CD4-positive, alpha-beta T cell treated with Interleukin-17A for 4 hours (primary cell): ENCODE measurements at places on chromosomes 11 and 22.

DNA sequence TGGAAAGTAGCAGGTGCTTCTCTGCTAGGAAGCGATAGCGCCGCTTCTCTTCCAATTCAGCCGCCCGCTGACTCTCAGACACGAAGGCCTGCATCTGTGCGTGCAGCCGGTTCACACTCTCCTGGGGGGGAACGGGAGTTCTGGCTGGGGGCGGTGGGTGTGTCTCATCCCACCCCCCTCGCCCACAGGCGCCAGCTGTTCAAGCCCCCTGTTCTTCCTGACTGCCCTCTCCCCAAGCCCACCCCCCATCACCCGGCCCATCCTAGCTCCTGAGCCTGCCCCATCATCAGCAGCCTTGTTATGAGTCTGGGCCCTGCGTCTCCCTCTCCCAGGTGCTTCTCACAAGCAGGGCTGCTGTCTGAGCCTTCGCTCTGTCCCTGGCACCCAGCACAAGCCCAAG is 13.1 kb upstream of the SLC16A8 start:
- DNase-seq, result no peak

GRCh38 chr11:441418-442274 is at the start of gene ANO9:
Gene ANO9 (minus strand): TSS chr11:442011. CDS start chr11:441926, 85 bp downstream.
- DNase-seq, result peak; percentile 80

- no peak for DNase-seq
These were observed 42.7 kb downstream of the GDPD5 start for GRCh38 chr11:75482931-75483469.

DNA sequence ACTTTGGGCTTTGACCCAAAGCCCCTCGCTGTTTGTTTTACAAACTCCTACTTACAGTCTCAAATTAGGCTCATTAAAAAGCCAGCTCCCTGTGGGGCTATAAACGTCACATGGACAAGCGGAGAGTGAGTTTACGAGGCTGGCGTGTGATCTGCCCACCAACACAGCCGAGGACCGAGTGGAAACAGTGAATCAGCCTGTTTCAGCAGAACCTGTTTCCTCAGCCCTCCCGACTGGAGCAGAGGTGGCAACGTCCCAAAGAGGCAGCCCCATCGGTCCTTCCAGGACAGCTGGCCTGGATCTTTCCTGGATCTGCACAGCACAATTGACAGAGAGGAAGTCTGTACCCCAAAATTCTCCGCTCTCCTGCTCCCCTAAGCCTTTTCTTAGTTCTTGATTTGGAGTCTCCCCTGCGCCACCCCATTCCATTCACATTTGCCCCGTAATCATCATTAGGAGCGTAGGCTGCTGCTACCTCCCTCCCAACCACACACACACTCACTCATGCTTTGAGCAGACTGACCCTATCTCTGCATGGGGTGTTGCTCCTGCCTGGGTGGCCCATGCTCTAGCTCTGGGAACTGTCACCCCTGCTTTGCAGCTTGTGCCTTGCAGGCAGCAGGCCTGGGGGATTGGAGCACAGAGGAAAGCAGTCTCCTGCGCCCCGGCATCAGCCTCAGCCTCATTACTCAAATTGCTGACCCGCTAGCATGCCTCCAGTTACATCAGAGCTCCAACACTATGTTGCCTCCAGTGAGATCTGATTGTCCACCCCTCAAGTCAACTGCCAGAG is 117.8 kb downstream of the NAT10 start:
- no peak for DNase-seq

DNA sequence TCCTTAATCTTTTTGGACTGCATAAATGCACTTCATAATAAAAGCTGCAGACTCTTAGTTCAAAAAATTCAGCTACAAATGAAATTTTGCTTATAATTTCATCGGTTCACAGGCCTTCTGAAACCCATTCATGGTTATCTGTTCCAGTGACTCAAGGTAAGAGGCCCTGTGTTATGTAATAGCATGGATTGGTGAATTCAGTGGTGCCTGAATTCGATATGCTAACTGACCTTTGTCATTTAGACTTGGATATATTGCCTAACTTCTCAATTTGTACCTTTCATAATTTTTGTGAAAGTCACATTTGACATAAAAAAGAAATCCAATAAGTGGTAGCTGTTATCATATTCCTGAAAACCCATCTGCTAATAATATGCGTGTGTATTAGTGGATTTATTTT is 349.9 kb upstream of the KIRREL3 start:
- no peak for DNase-seq

GRCh38 chr11:134733646-134734045 is 321.6 kb upstream of the B3GAT1 start:
- no peak for DNase-seq

GRCh38 chr11:77127235-77127911 is 673 bp upstream of the MYO7A start:
- peak; percentile 71 for DNase-seq

- DNase-seq, result peak; percentile 10
These were observed 222.0 kb downstream of the DBX1 start for GRCh38 chr11:19938169-19938856.

- no peak for DNase-seq
These were observed 388.6 kb downstream of the MN1 start for GRCh38 chr22:27412866-27413445.
